T-cell (primary cell): ENCODE measurements at places on chromosomes 3 and 15. TPM values are rescaled to one million over a fixed set of nuclear protein-coding genes. Genes with fewer than 3 reads are reported as not detected.
A peak's percentile ranks its signal among the peaks of the same experiment; 100 is the strongest.

GRCh38 chr3:12312010-12312409 lies 23.1 kb downstream of the PPARG start:
- no peaks in the 10 kb centered on the region for H3K4me1 ChIP-seq
- H3K27ac ChIP-seq, result no peak overlapping the region
- no peaks in the 10 kb centered on the region for H3K36me3 ChIP-seq
- no peak overlapping the region for H3K4me3 ChIP-seq

The ALDH1A3 gene
- not detected for total RNA-seq

The AGBL1 gene
- not detected for total RNA-seq

DNA sequence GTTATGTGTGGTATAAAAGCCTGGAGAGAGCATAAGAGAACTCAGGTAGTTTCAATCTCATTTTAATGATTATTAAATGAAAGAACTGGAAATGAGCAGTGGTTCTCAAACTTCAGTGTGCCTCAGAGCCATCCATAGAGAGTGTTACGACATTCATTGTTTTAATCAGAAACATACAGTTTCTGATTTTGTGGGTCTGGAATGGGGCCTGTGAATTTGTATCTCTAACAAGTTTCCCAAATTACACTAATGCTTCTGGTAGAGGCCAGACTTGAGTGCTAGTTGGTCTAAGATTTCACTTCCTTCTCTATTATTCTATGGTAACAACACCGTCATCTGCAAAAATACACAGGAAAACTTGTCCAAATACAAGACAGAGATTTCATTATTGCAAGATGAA lies 292.0 kb upstream of the NECTIN3 start:
- no peak for DNase-seq
- no peaks in the 10 kb centered on the region for H3K36me3 ChIP-seq
- H3K4me3 ChIP-seq, result no peak overlapping the region
- no peaks in the 10 kb centered on the region for H3K4me1 ChIP-seq

DNA sequence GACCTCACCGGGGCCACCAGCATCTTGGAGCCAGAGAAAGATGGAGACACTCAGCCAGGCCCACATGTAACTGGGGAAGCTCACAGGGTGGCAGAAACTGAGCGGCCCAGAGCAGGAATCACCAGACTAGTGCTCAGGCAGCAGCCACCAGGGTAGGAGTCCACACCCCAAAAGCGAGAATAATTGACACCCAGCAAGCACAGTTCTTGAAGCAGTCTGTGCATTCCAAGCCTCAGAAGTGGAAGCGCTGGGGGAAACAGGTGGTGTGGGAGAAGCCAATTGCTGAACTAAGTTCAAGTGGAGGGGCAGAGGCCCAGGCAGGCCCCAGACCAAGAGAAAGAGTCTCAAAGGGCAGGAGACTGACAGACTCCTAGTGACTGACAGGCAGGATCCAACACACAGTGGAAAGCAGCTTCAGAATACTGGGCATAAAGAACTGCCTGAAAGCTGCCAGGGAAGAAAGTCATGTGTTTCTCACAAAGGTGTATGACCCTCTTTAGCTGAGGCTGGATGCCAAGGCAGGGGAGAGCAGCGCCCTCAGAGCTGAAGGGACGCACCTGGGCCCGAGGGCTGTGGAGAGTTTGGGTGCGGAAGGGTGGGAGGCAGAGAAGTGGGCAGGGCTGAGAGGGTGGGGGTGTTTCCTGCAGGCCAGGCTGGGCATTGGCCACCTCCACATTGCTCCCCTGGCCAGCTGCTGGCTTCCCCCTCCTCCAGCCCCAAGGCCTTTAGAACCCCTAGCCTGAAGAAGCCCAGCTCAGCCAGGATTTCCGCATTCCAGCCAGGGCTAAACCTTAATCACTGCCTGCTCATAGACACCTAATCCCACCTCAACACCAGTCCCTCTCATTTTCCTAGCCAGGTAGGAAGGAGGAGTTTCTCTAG lies 7.7 kb downstream of the NT5DC2 start:
- H3K36me3 ChIP-seq, result no peaks in the 10 kb centered on the region
- peaks cover 3% of the 10 kb centered on the region for H3K27me3 ChIP-seq
- no peaks in the 10 kb centered on the region for H3K4me1 ChIP-seq
- DNase-seq, result no peak

DNA sequence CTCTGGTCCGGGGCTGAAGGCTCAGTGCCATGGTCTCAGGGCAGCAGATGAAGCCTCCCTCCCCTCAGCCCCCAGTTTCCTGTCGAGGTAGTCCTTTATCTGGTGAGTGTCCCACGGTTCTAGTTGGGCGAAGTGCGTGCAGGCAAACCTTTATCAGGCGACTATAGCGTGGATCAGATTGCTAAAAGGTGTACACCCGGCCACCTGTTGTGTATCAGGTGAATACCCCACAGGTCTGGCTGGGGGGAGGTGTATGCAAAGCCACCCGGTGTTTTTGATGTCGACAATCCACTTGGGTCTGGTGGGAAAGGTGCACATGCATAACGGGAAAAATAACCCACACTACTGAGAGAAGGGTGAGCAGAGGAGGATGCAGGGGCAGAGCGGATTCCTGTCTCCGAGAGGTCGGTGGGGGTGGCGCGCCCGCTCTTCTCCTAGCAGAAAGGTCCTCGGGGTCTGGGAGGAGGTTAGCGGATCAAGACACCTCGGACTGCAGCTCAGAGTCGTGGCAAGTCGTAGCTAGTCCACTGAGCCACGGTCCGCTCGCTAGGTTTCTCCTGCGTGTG lies 507 bp downstream of the SLC12A6 start:
- H3K27ac ChIP-seq, result peak overlapping the region; percentile 82
- peak overlapping the region; percentile 74 for H3K4me3 ChIP-seq
- DNase-seq, result no peak
- no peaks in the 10 kb centered on the region for H3K27me3 ChIP-seq
